ENCODE measurements at places on chromosomes 6 and 20.

- no peak for DNase-seq
These were observed 22.2 kb downstream of the KHDC1L start for GRCh38 chr6:73203098-73203497.

GRCh38 chr20:373171-373890, 7.2 kb upstream of the TRIB3 start:
- DNase-seq: no peak

GRCh38 chr6:113855500-113856374, 1.4 kb upstream of the MARCKS start:
- no peak for DNase-seq

- DNase-seq: no peak
These were observed 8.7 kb downstream of the NDRG3 start for GRCh38 chr20:36737183-36737499.

DNA sequence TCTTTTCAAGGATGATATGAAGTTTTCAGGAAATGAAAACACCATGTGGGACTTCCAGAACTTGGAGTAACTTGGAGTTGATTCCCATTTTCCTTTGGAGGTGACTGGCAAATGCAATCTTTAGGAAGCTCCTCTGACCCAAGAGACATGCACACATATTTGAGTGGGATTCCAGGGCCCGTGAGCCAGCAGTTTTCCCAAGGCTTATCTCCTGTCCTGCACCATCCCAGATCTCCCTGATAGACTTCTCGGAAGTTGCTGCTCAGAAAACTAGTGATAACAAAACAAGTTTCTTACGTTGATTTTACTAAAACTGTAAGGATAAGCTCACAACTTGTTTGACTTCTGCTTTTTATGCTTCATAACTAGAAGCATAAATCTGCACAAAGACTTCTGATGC, 25.6 kb downstream of the SLC35F1 start:
- DNase-seq: no peak

- no peak for DNase-seq
These were observed 21.3 kb downstream of the SPATA2 start for GRCh38 chr20:49894073-49894470.

GRCh38 chr20:56842056-56842455, 212.9 kb downstream of the TFAP2C start:
- DNase-seq: no peak

- DNase-seq: no peak
These were observed 46.9 kb downstream of the JARID2 start for GRCh38 chr6:15292721-15293302.

Measured in 8988T (cell line).